Caudate nucleus (tissue), 63 donors: ENCODE measurements at places on chromosomes 7 and 10.

- DNase-seq = no peak
Measured at GRCh38 chr7:106010866-106011265, 47.8 kb downstream of the CDHR3 start.

GRCh38 chr7:117019786-117020590 lies 66.7 kb downstream of the ST7 start:
- peak; percentile 86 for DNase-seq

DNA sequence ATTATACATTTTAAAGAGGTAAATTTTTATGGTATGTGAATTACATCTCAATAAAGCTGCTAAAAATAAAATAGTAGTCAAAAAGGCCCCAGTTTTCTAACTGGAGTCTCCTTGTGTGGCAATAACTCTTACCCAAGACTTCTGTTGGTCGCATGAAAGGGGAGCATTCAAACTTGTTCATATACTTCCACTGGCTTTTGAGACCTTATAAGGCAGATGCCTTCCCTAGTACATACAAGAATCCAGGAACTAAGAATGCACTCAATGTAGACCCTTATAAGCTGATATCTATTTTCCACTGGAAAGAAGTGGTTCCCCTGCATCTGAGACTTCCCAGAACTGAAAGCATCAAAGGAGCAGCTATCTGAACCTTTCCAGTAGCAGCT lies 13.0 kb downstream of the BCAP29 start:
- DNase-seq = no peak

- DNase-seq = no peak
Measured at GRCh38 chr7:23336086-23336485, 36.9 kb downstream of the MALSU1 start.

- no peak for DNase-seq
Measured at GRCh38 chr10:124516181-124516580, 54.6 kb downstream of the LHPP start.

GRCh38 chr10:115950320-115950719 lies 322.7 kb downstream of the GFRA1 start:
- DNase-seq = no peak

- no peak for DNase-seq
Measured at GRCh38 chr10:70354556-70354955, 27.9 kb downstream of the LRRC20 start.

DNA sequence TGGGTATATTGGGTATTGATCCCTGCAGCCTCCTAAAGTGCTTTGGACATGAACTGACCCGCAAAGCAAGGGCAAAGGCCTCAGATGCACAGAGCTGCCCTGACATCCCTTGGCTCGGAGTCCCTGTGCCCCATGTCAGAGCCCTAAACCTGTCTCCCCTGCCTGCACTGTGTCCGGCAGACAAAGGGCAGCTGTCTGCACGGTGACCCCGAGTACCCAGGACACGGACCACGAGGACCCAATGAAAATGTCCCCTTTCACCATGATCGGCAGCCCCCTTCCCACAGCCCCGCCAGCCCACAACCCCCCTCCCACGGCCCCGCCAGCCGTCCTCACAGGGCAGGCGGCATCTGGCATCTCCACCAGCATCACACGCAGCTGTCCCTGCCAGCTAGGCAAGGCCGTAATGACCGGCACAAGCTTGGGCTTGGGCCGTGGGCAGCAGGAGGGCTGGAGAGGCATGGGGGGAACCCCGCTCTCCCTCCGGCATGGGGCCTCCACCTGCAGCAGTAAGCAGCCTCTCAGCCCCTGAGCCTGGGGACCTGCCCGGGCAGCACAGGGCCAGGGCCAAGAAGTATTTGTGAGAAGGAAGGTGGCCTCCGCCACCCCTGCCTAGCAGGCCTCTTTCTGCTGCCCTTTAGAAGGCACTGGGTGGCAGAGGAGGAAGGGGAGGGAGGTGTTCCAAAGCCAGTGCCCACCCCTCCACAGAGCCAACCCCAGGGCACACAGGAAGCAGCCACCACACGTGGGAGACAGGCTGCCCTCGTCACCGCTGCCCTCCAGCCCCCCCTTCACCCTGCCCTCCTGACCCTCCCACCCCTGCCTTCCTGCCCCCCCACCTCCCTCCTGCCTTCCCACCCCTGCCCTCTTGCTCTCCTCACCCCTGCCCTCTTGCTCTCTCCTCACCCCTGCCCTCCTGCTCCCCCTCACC lies 10.1 kb downstream of the NUDT1 start:
- no peak for DNase-seq

GRCh38 chr10:69056536-69057260 lies 31.2 kb upstream of the SRGN start:
- DNase-seq = no peak
